ENCODE measurements at places on chromosomes 2 and 18.

GRCh38 chr2:184032983-184033382 lies 565.3 kb upstream of the ZNF804A start:
- DNase-seq: no peak

GRCh38 chr2:37142546-37142945 lies 14.2 kb downstream of the EIF2AK2 start:
- no peak for DNase-seq

- DNase-seq: no peak
These were observed 78.6 kb upstream of the GALNT5 start for GRCh38 chr2:157178874-157179273.

DNA sequence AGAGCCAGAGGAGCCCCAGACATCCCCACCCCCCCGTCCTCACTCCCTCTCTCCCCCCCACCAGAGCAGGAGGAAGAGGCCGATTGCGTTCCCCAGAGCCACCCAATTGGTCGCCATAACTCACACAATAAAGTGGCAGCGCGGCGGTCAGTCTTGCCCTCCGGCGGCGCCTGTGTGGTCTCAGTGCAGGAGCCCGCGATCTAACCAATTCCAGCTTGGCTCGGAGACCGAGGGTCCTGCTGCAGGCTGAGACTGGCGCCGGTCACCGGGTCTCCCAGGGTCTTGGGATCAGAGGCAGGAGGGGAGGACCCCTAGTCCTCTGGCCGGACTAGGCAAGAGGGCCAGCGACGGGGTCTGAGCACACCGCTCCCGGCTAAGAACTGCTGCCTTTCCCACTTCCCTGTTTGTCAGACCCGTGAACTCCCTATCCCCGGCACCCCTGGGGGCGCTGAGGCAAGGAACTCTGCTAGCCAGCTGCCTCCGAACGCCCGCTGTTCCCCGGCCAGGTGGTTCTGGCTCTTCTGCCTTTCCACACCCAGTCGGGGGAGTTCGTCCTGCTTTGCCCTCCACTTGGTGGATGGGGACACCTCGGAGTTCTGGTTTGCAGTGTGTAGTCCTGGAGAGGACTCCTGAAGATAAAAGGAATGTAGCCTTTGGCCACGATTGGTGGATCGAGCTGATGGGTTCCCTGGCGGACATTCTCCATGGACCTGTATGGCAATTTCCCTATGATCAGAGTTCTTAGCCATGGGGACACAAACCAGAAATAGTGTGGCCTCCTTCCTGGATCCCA lies 1.0 kb upstream of the HOXD12 start:
- no peak for DNase-seq

DNA sequence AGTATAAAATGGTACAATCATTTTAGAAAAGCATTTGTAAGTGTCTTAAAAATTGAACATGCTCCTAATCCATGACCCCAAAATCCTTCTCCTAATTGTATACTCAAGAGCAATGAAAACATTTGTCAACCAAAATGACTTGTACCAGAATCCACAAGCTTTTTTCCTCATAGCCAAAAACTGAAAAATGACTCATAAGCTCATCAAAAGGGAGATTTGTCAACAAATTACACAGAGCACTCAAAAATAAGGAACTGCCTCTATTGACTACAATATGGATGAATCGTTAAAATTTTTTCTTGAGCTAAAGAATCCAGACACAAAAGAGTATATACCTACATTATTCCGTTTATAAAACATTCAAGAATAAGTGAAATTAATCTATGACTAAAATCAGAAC lies 544.8 kb downstream of the ARHGAP15 start:
- DNase-seq: no peak

- DNase-seq: no peak
These were observed 5.1 kb upstream of the MIB1 start for GRCh38 chr18:21735452-21736015.

- DNase-seq: no peak
These were observed 1089.3 kb upstream of the CELF4 start for GRCh38 chr18:38654946-38655345.

DNA sequence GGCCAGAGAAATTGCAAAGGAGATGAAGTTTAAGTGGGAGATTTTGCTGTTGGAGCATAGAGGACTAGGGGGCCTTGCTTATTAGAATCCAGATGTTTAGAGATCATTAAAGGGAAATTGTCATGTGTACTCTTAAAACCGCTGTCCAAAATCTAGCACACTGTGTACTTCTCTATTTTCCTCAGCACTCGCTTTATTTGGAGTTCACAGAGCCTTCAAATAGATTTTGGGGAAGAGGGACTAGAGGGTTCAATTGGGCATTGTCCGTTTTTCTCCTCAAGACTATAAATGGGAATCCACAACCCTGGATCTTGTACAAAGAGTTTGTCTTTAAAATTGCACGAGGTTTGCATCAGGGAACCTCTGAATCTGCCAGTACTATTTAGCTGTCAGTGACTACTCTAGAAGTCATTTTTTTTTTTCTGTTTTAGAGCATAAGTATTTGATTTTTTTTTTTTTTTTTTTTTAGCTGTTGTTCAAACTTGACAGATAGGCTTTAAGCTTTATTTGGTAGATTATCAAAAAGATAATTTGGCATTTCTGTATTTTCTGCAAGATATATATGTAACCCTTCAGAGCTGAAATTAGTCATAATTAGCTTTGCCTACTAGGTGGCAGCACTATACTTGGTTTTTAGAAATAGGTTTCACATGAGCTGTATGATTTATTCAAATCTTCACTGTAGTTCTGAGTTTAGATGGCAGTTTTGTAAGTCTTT lies 14.2 kb downstream of the PMS1 start:
- peak; percentile 75 for DNase-seq

GRCh38 chr18:58838165-58838860 lies 26.4 kb upstream of the ZNF532 start:
- DNase-seq: peak; percentile 67

DNA sequence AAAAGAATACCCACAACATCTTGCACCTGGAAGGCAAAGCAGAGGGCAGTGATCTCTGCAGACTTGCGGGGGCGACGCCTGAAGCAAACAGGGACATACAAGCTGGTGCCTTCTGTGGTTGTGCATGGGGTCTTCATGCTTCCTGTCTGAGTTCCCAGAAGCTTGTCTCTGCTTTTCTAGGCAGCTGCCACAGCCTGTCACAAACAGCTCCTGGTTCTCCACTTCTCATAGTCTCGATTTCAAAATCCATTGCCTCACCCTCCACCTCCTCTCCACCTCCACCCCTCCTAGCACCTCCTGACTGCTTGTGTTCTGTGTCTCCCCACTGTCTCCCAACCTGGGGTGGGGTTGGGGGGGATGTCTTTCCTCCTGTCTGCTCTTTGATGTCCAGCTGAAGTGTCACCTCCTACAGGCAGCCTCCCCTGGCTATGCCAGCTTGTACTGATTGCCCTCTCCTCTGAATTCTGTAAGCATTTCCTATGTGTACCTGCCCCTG lies 1.7 kb upstream of the PROC start:
- no peak for DNase-seq
